ENCODE measurements at places on chromosomes 6 and 20. TPM values are rescaled to one million over a fixed set of nuclear protein-coding genes. Genes with fewer than 3 reads are reported as not detected.

The PSORS1C1 gene
- polyA plus RNA-seq, result 0.34 TPM

The WFDC2 gene
- 123 TPM for polyA plus RNA-seq

The STAU1 gene
- 111 TPM for polyA plus RNA-seq

The MAP1LC3A gene
- 17.7 TPM for polyA plus RNA-seq

The SYS1 gene
- 32.5 TPM for polyA plus RNA-seq

The HCRTR2 gene
- polyA plus RNA-seq, result 0.22 TPM

The SLC17A9 gene
- polyA plus RNA-seq, result 2.0 TPM

The RHAG gene
- 0.88 TPM for polyA plus RNA-seq

The SPACA1 gene
- not detected for polyA plus RNA-seq

The MYL9 gene
- polyA plus RNA-seq, result 195 TPM

The HMGCLL1 gene
- 2.5 TPM for polyA plus RNA-seq

The SLC22A1 gene
- polyA plus RNA-seq, result 0.82 TPM

The LRRC73 gene
- 0.82 TPM for polyA plus RNA-seq

Measured in renal cortex interstitium (tissue), 15 donors.